Activated CD4-positive, alpha-beta T cell treated with anti-CD3 and anti-CD28 coated beads, Interleukin-2, amount 50 U/mL, for 48 hours (primary cell): ENCODE measurements at places on chromosomes 1 and 21.

DNA sequence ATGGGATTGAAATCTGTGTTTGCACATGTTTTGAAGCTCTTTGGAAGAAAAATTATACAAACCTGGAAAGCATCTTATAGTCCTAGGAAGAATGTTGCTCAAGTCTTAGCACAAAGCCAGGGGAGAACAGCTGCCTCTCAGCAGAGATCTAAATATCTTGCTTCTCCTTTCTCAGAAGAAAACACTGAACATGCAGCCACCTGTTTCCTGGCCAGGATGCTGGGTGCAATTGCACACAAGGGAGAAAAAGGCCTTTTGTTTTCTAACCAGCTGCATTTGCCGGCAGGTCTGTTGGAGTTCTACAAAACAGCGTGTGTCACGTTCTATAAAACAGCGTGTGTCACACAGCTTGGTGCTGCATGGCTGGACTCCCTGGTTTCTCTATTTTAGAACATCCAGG lies 259.6 kb upstream of the PLD5 start:
- no peak for DNase-seq

DNA sequence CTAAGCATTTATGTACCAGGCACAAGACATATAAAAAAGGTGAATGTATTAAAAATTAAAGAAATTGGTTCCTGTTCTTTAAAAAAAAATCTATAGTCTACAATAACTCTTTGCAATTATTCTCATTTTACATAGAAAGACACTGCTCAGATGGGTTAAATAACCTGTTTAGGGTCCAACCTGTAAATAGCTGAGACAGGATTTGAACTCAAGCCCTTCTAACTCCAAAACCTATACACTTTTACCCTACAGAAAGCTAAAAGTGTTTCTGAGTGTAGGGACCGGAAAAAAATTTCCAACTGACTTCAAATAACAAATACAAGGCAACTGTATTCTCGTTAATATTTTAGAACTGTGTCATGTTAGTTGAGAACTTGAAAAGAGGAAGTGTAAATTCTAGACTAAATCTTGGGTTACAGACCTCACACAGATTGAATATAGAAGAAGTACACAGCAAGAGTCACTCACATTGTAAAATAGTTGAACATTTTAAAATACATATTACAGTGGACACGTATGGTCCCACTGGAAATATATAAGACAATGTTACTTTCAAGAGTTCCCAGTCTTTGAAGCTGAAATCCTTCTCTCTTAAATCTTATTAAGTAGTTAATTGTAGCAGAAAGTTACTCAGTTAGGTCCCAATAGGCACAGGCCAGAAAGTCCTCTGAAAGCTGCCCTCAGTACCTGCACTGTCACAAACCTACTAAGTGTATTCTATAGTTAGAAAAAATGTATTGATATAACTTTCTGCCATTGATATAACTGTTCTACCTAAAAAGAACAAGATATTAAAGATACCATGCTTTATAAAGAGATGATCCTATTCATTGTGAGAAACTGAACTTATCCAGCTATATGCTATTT lies 7.3 kb downstream of the EDEM3 start:
- no peak for DNase-seq

- no peak for DNase-seq
Measured at GRCh38 chr21:38660333-38661196, 145.2 kb upstream of the ETS2 start.

DNA sequence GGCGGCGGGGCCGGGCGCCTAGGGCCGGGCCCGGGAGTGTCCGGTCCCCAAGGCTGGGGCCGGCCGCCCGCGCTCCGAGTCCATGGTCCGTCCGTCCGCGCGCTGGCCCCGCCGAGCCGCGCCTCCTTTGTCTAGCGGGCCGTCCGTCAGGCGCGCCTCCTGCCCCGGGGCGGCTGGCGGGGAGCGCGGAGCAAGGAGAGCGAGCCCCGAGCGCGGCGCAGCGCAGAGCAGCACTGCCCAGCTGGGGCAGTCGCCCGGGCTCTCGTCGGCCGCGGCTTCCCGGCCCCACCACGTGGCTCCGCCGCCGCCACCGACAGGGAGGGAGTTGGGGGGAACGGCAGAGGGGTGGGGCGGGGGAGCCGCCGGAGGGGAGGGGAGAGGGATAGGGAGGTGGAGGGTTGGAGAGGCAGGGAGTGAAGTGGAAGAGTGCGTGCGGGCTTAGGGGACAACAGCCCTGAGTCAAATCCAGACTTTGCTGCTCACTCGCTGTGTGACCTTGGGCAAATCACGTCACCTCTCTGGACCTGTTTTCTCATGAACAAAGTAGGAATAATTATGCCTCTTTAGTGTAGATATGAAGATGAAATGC lies at the start of gene NKAIN1:
Gene NKAIN1 (minus strand): TSS at position 235 of the 589 bp plus-strand sequence. CDS start 340 bp downstream, outside the sequence.
- DNase-seq: no peak

- DNase-seq: no peak
Measured at GRCh38 chr21:42624095-42624790, 29.2 kb upstream of the PDE9A start.

DNA sequence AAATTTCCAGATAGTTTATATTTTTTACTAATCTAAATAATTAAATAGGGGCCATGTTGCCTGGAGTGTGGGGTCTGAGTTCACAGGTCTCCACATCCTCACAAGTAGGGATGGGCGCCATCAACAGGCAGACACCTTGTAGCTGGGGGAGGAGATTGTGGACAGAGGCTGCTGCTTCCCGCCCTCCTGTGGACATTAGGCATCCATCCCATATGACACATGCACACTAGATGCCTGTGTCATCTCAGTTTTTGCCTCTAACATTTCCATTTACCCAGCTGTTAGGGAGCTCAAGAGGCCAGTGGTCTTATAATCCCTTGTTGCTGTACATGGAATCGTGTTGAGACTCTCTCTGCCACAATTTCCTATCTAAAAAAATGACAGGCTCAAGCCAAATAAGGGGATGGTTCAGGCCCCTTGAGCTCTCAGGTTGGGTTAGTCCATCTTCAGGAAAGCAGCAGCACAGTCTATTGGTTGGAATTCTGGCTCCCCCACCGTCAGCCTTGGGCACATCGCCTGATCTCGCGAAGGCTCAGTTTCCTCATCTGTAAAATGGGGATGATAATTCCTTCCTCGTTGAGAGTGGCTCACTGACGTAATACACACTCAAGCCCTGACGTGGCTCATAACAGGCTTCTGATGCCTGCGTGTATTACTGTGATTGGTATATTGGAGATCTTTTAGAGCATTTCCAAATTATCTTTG lies 13.6 kb downstream of the LHX4 start:
- DNase-seq: no peak

DNA sequence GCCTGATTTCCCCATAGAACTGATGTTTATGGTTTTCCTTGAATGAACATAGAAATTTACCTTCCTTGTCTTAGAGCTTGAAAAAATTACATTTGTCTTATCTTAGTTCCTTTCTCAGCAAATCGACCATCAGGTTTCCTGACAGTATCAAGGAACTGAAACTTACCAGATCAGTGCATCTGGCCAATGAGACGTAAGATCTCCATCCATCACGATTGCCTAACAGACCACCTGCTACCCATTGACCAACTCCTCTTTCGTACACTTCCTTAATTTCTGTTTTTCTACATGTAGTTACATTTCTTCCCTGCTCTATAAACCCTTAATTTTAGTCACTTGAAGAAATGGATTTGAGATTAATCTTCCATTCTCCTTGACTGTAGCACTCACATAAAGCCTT lies 57.4 kb upstream of the TMPRSS15 start:
- DNase-seq: no peak

GRCh38 chr1:56081173-56081572 lies 498.2 kb downstream of the PLPP3 start:
- DNase-seq: no peak

DNA sequence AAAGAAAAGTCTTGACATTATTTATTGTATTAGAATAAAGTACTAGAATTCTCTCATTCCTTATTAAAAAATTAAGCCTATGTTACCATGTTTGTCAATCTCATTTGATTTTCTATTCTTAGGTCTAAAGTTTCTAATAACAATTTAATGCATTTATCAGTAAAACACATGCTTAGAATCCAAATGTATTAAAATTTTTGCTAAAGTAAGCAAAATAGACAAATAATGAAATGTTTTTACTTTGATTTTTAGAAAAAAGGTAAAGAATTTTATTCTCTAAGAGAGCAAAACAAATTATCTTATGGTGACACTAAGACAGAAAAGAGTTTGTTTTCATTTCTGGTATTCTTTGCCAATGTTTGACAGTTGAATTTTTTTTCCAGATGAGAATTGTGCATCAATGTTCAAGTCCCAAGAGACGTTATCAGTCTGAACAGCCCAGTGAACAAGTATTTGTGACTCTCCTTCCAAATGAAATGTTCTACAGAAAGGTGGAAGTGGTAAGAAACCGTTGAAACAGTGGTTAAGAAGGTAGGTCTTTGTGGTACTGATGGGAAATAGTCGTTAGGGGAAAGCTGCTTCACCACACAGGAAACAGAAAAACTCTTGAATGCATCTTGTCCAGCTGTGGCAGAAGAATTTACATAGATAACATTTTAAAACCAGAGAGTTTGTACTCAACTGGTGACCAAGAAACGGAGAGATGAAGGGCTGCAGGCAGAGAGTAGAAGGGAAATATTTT lies 402.5 kb downstream of the PTPRC start:
- no peak for DNase-seq

- DNase-seq: no peak
Measured at GRCh38 chr1:8951231-8951630, 5.6 kb downstream of the CA6 start.

GRCh38 chr1:8517661-8518489 lies 200.0 kb downstream of the SLC45A1 start:
- DNase-seq: no peak

GRCh38 chr1:29171089-29171488 lies 10.6 kb downstream of the SRSF4 start:
- DNase-seq: no peak

DNA sequence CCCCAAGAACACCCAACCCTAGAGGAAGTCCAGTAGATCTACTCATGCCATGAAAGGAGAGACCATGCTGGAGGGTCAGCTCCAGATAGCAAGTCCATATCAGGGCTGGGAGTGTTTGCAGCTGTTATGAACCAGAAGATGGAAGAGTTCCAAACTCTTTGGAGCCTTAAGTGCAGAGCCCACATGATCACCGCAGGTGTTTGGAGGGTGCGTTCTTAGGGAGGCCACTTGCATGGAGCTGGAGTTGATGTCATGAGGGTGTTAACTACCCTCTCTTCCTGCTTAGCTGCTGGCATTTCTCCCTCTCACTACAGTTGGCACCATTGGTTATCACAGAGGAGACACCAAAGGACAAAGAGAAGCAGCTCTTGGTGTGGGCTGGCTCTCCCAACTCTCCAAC lies 616.9 kb downstream of the AJAP1 start:
- no peak for DNase-seq

- no peak for DNase-seq
Measured at GRCh38 chr1:42940851-42941639, 17.6 kb downstream of the SLC2A1 start.

DNA sequence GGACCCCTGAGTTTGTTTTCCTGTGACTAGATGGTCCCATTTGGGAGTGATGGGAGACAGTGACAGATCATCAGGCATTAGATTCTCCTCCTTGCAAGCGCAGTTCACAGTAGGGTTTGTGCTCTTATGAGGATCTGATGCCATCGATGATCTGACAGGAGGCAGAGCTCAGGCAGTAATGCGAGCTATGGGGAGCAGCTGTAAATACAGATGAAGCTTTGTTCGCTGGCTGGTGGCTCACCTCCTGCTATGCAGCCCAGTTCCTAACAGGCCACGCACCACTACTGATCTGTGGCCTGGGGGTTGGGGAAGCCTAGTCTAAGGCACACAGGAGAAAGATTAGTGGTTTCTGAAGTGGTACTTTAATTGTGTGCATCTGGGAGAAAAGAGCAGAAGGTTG lies 7.1 kb upstream of the PLPP3 start:
- no peak for DNase-seq

DNA sequence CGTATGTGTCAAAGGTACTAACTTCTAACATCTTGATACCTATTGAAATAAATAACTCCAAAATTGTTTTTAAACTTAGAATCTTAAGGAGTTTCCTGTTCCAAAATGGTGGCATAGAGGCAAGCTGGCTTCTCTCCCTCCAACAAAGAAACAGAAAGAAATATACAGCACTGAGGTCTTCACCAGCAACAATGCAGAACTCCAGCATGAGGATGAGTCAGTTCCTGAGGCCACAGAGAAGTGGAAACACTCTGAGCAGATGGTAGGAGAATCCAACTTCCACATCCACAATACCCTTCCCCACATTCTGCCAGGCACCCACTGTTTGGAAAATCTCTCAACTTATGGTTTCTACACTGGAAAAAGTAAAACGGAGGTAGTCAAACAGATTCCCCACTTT lies 12.2 kb upstream of the PPIH start:
- no peak for DNase-seq

- no peak for DNase-seq
Measured at GRCh38 chr1:21302747-21303715, 12.8 kb upstream of the ECE1 start.

DNA sequence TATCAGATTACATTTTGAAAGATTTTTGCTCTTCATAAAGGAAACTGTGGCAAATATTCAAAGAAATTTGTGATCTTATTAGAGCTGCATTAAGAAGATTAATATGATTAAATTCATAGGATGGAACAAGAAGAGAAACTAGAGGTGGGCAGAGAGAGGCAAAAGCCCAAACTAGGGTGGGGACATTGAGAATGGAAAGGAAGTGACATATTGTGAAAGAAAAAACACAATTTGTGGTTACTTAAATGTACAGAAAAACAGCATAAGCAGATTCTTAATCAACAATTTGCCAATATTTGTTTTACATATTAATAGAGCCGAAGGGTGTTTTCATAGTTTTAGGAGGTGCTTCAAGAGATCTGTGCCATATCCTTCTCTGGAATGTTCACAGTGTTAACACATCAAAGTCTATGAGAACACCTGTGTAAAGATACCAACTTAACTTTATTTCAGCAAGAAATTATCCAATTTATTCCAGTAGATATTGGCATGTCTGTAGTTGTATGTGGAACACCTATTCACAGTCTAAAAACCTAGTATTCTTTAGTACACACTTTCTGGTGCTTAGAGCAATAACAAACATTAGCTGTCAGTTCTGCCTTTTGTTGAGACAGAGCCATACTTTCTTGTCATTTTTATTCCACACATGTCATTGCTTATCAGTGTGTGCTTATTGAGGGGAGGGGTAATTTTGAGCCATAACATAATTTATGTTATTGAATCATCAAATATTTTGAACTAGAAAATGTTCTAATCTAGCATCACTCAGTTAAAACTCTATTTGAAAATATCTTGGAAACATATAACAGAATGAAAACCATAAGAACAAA lies 401.5 kb downstream of the PTPRC start:
- no peak for DNase-seq

DNA sequence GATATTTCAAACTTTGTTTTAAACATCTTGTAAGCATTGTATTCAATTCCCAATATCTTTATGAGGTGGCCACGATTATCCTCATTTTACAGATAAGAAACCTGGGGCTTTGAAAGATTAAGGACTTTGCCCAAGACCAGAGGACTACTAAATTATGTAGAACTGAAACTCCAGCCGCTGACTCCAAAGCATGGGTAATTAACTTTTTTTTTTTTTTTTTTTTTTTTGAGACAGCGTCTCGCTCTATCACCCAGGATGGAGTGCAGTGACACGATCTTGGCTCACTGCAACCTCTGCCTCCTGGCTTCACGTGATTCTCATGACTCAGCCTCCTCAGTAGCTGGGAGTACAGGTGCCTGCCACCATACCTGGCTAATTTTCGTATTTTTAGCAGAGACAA lies 68.7 kb downstream of the ALG14 start:
- DNase-seq: no peak

- DNase-seq: no peak
Measured at GRCh38 chr1:7988576-7988975, 27.1 kb downstream of the PARK7 start.
